ENCODE measurements at places on chromosomes 7 and 10.

DNA sequence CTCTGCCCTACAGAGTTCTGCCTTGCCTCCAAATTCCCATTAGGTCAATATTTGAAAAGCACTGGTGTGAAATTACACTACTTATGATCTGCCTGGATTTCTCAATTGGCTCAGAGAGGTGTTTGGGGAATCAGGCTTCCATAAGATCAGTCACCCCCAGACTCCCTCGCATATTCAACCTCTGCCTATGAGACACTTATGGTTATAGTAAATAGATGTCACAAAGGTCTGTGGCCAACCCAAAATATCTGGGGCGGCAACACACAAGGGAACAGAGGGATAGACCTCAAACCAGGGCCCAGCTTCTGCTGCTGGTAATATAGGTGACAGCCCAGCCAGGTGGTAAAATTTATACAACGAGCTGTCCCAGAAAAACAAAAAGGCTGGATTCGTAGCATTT is 376.7 kb upstream of the ZMIZ1 start:
- DNase-seq = no peak

DNA sequence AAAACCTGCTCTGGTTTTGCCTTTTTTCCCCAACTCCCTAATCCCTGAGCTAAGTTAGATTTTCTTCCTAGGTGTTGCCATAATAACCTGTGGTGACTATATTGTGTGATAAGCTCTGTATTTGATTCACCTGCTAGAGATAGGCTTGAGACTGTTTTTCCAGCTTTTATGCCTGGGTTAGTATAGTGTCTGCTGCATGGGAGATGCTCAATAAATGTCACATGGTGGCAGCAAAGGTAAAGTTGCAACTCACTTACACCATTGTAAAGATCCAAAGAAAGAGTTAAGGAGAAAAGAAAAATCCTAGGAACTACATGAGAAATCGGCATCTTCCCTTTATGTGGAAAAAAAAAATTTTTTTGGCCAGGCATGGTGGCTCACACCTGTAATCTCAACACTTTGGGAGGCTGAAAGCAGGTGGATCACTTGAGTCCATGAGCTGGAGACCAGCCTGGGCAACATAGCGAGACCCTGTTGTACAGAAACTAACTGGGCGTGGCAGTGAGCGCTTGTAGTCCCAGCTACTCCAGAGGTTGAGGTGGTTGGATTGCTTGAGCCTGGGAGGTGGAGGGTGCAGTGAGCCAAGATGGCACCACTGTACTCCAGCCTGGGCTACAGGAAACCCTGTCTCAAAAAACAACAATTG is 3.7 kb downstream of the CCNJ start:
- no peak for DNase-seq

GRCh38 chr7:82506208-82506607 is 62.6 kb upstream of the CACNA2D1 start:
- no peak for DNase-seq

GRCh38 chr10:68251625-68252495 is 19.9 kb upstream of the ATOH7 start:
- no peak for DNase-seq

DNA sequence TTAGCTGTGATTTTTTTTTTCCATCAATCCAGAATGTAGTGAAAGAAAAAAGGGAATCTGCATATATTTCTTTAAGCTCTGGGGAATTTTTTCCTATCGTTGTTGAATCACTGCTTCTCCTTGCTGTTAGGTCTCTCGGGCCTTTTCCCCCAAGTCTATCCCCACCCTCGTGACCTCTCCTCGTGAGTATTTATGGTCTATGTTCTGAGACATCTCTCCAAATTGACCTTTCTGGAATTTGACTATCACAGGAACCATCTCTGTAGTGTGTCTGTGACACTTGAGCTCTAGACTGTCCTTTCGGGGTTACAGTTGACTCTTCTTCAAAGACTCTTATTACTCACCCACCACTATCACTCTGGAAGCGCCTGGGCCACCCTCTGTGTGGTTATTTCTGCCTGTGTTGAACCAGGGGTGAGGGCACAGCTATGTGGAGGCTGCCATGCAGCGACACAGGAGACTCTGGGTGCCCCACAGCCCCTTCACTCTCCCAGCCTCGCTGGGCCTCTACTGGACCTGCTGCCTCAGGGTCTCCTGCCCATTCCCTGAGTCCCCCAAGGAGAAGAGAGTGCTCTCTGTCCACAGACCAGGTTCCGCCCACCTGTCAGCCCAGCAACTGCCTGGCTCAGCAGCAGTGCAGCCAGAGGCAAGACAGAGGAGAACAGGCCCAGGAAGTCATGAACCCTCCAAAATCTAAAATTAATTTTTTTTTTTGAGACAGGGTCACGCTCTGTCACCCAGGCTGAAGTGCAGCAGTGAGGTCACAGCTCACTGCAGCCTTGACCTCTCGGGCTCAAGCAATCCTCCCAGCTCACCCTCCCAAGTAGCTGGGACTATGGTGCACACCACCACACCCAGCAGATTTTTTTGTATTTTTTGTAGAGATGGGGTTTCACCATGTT is 45.7 kb upstream of the PTPRN2 start:
- no peak for DNase-seq

- no peak for DNase-seq
Measured at GRCh38 chr10:130404476-130405055, 268.4 kb downstream of the GLRX3 start.

- no peak for DNase-seq
Measured at GRCh38 chr7:41247143-41247865, 455.6 kb downstream of the INHBA start.

- peak; percentile 17 for DNase-seq
Measured at GRCh38 chr10:70564901-70565351, 37.6 kb downstream of the PRF1 start.

DNA sequence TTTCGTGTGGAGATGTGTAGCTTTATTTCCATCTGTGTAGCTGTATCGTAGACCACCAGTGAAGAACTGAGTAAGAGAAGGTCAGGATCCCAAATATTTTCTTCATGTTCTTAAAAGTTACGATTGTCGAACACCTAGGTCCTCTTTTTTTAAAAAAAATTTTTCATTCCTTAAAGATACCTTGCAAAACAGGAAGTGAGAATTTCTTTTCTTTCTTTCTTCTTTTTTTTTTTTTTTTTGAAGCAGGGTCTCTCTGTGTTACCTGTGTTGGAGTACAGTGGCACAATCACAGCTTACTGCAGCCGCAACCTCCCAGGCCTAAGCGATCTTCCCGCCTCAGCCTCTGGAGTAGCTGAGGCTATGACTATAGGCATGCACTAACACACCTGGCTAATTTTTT is 60.8 kb downstream of the PHTF2 start:
- no peak for DNase-seq

DNA sequence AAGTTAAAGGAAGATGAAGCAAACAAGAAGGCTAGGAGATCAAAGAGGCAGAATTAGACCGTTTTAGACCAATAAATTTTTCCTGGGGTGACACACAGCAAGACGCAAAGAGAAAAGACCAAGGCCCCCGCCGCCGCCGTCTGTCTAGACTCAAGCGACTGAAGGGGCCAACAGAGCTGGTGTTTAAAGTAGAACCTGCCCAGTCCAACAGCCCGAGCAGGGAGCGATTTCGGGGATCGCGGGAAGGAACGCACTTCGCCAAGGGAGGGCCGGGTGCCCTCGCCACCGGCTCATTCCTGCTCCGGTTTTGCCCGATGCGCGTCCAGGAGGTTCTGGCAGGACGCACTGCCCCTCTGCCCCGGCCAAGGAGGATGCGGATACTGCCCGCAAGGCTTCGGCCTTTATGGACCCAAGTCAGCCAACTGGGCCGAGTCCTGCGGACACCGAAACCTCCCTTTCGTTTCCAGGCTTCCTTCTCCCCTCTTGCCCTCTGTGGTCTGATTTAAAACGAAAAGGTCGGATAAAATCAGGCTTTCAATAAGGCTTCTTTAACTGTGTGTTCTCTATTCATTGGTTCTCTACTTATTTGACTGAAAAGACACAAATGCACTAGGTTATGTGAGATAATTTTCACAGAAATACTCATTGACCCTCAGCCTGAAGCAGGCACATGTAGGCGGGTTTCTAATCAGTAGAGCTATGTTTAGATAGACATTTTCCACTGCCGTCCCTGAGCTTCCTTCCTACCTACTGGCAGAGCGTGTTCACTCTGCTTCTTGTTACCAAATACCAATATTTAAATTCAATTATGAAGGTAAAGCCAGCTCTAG is 2.2 kb upstream of the HOXA7 start:
- peak; percentile 34 for DNase-seq

DNA sequence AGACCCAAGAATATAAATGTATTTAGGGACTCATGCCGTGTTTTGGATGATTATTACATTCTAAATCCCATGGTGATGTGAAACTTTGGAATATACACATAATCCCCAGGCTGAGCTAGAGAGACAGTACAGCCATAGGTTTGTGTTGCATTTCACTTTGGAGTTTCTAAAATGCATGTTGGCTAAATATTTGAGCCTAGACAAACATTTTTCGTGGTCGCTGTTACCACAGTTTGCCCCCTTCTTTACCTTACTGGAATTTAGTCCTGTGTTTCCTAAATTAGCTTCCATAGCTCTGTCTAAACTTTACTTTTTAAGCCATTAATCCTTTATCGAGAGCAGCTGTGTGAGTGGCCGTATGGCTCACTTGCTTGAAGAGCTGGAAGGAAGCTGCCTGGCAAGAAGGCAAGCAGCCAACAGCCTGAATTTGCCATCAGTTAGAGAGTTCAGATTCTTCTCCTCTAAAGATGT is 192.0 kb downstream of the BICC1 start:
- no peak for DNase-seq

DNA sequence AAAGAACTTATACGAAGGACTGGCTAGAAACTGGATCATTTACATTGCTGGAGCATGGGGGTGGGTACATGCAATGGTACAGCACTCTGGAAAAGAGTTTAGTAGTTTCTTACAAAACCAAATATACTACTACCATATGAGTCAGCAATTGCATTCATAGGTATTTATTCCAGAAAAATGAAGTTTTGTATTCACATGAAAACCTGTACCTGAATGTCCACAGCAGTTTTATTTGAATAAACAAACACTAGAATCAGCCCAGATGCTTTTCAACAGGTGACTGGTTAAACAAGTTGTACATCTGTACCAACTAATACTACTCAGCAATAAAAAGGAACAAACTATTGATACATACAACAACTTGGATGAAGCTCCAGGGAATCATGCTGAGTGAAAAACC is 3.4 kb downstream of the SCIN start:
- DNase-seq = no peak

DNA sequence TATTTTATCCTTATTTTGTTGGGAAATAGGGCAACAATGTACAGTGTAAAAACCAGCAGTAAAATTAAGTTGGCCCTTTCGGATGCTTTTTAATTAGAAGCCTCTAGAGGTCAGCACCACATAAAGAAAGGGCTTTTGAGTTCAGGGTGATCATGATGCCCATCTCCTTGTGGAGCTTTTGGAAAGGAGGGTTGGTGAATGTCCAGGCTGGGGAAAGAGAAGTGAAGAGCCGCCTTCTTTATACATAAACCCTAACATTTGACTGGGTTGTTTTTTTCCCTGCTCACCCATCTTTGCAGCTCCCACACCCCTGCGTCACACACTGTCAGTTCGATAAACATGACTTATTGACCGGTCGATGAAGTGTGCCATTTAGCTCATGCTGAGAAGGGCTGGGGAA is 29.8 kb downstream of the MTURN start:
- no peak for DNase-seq

GRCh38 chr10:82796510-82796909 is 921.5 kb downstream of the NRG3 start:
- no peak for DNase-seq

DNA sequence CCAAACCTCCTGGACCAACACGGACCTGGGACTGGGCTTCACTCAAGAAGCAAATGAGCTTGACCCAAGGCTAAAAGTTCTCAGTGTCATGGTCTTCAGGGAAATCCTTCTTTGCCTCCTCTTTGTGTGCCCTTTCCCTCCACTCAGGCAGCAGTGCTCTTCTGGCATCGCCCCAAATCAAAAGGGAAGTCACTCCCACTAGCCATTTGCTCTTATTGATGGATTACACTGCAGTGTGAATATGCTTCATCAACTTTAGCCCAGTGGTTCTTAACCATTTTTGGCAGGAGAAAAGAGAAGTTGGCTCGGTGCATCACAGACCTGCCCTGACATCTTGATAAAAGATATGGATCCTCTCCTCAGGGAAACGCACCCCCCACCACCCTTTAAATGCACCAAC is 19.2 kb upstream of the IKZF1 start:
- no peak for DNase-seq

- DNase-seq = no peak
Measured at GRCh38 chr7:129278688-129279087, 53.9 kb downstream of the AHCYL2 start.

DNA sequence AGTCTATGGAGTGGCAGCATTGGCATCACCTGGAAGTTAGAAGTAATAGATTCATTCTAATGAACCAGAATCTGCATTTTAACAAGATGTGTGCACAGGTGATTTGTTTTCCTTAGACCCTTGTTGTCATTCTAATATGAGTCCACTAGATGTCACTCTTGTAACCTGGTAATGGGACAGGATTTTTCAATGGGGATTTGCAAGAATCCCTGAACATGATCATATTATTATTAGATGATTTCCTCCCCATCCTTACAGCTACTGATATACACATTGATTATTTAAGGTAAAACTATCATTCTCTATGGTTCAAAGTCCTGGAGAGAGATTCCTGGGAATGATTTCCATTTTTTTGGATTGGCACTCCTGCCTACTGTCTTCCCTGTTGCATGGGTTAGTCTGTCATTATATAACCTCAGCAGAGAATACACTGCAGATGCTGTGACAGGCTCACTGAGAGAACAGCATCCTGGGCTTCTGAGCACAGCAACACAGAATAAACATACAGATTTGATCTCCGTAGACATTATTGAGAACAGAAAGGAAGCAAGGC is 194.9 kb downstream of the SUGCT start:
- DNase-seq = no peak

DNA sequence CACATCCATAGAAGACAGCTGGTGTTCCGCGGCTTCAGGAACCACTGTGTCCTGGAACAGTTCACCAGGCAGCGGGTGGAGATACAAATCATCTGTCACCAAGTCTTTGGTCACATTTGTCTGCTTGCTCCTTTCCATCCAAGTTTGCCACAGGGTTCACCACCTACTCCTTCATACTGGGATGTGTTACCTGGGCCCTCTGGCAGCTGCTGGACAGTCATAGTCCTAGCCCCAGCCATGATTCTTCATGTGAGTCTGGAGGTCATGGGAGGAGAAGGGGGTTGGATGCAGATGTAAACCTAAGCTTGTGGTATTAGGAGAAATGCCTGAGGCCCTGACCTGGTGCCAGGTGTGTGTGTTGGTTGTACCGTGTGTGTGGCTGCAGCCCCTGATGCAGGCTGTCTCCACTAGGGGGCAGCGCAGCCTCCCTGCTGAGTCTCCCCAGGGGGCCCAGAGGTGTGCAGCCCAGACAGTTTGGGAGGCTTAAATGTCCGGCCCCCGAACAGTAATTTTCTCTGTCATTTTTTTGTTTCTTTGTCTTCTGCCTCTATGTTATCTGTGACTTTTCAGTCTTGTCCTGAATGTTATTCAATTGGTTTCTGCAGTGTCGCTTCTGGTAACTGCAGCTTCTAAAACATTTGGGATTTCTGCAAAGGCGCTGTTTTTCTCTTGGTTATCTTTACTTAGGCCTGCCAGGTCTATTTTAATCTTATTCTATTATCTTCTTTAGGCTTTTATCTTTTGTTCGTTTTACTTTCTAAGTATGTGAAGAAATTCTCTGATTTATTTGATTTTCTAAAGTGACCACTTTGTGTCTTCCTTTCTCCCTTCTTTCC is 14.8 kb downstream of the NPS start:
- DNase-seq = no peak

GRCh38 chr7:82388138-82388537 is 55.4 kb downstream of the CACNA2D1 start:
- DNase-seq = no peak

GRCh38 chr10:48231178-48231577 is 43.3 kb downstream of the FRMPD2 start:
- DNase-seq = no peak
